ENCODE measurements at places on chromosomes 5 and 9.

DNA sequence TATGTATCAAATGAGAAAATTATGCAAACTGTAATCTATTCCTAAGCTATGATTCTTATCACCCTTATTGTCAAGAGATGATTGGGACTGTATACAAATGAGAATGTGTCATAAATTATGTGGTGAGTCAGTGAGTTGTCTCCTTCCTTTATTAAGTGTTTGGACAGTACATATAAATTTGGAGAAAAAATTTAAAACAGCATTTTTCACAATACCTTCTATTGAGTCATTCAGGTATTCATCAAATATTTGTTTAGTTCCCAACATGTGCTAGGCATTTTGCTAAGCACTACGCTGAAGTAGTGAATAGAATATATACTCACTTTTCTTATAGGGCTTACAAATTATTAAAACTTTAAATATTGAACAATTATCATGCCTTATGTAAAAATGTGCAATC is 36.3 kb upstream of the PTPRD start:
- no peak for DNase-seq

GRCh38 chr5:7245121-7245651 is 150.8 kb upstream of the ADCY2 start:
- DNase-seq = no peak

- DNase-seq = no peak
Measured at GRCh38 chr5:180428598-180428997, 65.6 kb upstream of the CNOT6 start.

GRCh38 chr5:160450164-160450932 is 28.7 kb downstream of the PTTG1 start:
- no peak for DNase-seq

DNA sequence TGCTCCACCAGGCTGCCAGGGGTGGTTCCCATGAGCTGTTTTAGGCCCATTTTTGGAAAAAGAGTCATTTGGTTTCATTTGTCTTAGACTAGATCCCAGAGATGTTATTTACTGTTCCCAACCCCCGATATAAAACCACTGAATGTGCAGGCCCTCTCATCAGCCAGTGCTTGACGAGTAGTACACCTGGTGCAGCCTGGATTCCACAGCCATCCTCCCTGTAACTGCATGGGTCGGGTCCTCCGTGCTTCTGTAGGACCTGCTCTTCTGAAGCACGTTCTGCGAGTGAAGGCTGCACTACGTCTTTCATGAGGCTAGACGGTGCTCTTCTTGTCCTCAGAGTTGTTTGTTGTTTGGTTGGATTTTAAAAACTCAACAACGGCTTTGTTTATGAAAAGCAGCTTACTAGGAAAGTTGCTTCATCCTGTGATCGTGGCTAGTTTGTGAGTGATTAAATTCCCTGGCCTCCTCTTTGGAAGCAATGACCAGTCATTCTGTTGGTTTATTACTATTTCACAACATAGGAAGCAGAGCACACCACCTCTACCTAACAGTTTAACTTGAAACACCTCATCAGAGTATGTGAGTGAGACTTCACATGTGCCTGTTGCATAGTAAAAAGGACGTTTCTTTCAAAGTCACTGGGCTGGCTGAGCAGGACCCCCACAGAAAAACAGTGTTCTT is 135.2 kb downstream of the AOPEP start:
- DNase-seq = no peak

GRCh38 chr9:130766021-130766926 is 68.8 kb upstream of the ABL1 start:
- DNase-seq = no peak

DNA sequence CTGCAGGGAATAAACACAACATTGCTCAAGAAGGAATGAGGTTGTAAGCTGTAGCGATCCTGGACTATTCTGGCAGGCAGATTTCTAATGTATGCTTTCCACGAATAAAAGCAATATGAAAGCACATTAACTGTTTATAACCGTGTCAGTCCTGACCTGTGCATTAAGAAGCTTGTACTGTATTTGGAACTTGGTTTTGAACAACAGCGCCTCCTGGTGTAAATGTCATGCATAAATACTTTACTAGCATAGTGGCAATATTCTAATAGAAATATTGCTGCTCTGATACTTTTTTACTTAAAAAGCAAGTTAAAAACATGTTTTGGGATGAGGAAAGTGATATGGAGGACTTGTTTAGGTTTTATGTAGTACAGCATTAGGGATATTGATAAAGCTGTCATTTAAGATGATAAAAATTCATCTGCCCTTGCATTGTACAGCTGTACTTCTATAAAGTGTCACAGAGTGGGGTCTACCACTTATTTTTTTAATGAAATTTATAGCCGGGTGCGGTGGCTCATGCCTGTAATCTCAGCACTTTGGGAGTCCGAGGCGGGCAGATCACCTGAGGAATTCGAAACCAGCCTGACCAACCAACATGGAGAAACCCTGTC is 70.7 kb upstream of the GNE start:
- DNase-seq = peak; percentile 75

GRCh38 chr5:14526493-14526892 is 55.1 kb upstream of the OTULINL start:
- DNase-seq = no peak

DNA sequence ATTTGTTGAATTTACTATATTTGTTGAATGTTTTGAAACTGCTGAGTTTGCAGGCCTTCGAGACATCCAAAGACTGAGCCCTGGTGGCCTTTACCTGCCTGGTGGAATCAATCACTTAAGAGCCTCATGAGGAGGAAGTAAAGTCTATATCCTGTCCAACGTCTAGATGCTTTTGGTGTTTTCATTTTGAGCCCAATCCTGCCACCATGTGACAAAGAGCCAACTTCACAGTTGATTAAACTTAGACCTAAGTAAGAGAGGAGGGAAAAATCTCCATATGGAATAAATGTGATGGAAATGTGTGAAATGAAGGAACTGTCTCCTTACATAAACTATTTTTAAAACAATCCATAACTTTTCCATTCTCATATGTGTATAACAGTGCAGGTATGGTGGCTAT is 220.1 kb downstream of the PRR16 start:
- no peak for DNase-seq

GRCh38 chr9:122332083-122332482 is 38.7 kb upstream of the PTGS1 start:
- DNase-seq = no peak

All from CD4-positive, alpha-beta T cell treated with Interleukin-12 subunit alpha and Interleukin-12 subunit beta, for 1 hour (primary cell).